Sciatic nerve (tissue), 2 donors: ENCODE measurements at places on chromosomes 12 and 14.
A peak's percentile ranks its signal among the peaks of the same experiment; 100 is the strongest.

DNA sequence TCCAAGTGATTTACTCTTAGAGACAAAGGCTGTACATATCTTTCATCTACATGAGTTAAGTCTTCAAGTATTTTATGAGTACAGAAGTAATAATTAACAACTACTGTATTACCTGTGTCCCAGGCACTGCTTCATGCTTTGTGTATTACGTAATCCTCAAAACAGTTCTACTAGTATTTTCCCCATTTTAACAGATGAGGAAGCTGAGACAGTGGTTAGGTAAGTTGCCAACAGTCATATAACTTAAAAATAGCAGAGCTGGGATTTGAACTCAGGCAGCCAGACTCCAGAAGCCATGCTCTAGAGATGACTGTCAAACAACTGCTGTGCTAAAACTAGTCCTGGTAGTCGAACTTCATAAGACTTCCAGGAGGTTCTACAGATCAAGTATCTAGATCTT, 10.7 kb downstream of the TRMT5 start:
- DNase-seq = no peak

- DNase-seq = peak; percentile 31
Measured at GRCh38 chr14:103052407-103052806, 4.9 kb downstream of the CDC42BPB start.

DNA sequence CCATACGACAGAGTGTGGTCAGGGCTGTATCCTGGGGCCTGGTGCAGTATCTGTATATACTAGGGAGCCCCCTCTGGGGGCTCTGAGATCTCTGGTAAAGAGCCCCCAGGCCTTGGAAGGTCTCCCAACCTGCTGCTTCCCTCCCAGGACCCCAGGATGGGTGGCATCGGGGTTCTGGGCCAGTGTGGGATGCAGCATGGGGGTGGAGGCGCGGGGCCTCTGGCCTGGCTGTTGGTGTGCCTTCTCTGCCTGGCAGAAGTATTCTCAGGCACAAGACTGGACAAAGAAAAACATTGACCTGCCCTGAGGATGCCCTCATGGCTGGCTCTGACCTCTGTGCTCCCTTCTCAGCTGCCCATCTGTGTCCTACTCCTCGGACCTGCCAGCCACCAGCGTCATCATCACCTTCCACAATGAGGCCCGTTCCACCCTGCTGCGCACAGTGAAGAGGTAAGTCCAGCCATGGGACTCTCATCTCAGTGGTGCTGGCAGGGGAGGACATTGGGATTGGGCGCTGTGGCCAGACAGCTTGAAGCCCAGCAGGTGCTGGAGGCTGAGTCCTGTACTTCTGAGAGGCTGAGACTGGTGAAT, 64.5 kb downstream of the GALNT16 start:
- DNase-seq = peak; percentile 33

DNA sequence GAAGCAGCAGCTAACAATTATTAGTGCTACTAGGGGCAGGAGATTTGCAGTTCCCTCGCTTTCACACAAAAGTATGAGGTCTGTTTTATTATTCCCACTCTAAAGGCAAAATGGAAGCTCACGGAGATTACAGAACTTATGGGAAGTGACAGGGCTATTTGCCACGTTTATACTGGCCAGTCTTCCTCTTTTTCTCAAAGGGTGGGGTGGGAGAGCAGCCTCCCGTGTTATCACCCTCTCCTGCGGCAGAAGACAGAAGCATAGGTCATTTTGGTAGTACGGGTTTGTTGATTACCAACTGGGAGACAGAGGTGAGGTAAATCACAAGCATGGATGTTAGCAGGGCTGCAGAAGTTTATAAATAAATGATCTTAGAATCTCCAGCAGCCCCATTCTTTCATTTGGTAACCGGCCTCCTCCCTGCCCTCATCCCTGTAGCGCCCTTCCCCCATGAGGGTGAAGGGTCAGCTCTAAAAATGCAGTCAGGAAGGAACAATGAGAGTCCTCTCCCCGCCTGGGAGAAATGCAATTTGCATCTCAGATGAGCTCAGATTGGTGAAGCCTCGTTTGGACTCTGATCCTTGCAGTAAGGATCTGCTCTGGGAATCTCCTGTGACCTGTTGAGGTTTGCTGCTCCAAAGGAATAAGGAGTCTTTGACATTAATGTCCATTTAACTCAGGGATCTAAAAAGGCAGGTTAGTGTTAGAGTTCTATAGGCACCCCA, 44.7 kb upstream of the SINHCAF start:
- no peak for DNase-seq

DNA sequence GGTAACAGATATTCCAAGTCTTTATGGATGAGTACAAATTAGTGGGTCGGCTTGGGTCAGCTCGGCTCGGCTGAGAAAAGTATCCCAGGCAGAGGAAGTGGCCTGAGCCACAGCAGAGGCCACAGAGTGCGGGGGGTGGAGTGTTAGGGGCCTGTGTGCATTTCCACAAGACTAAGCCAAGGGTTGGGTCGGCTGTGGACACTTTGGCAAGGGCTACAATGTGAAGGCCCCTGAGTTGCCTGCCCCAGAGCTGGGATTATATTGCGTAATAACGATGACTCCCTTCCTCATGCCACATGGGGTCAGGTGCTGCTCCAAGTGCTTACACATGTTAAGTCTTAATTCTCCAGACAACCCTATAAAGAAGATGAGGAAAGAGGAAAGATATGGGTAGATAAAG, 11.4 kb downstream of the EVL start:
- DNase-seq = peak; percentile 66

GRCh38 chr12:10304161-10304574, 3.5 kb upstream of the KLRD1 start:
- no peak for DNase-seq

GRCh38 chr12:119692997-119693396, 25.1 kb downstream of the PRKAB1 start:
- no peak for DNase-seq
